ENCODE measurements at places on chromosomes 12 and 14.

DNA sequence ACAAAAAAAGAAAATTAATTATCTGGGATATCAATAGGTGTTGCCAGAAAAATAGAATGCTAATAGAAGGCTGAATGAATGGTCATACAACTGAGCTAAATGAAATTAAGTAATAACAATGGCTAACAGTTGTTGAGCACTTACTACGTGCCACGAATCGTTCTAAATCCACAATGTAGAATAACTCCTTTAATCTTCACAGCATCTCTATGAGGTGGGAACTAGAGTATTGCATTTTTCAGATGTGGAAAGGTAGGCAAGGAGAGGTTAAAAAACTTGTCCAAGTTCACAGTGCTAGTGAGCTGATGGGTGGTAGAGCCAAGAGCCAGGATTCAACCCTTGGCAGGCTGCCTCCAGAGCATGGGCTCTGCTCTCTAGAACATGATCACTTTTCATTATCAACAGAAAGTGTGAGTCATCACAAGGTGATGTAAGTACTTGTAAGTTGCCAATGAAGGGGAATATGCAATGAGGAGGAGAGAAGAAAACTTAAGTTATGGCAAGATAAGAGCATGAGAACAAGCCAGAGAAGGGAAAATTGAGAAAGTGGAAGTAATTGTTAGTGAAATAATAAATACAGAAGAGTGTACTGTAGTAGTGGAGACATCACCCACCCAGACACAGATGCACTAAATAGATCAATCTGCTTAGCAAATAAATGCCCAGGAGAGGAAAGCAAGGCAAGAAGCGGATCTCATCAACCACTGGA is 122.1 kb downstream of the PRKD1 start:
- no peak for DNase-seq

DNA sequence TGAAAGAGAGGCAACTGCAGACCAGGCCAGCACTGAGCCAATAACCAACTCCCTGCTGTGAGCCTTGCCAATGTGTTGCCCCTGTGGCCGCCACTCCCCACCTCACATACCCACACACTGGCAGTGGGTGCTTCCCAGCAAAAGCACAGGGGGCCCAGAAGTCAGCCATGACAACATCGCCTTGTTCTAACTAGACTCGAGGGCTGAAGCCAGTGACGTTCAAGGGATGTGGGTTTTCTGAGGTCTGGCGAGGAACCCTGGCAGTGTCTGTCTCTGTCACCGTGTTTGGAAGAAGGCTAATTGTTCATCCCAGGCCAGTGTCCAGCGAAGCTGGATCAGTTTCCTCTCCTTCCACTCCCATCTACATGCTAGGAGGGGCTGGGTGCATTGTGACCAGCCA is 311.8 kb upstream of the AMIGO2 start:
- no peak for DNase-seq

DNA sequence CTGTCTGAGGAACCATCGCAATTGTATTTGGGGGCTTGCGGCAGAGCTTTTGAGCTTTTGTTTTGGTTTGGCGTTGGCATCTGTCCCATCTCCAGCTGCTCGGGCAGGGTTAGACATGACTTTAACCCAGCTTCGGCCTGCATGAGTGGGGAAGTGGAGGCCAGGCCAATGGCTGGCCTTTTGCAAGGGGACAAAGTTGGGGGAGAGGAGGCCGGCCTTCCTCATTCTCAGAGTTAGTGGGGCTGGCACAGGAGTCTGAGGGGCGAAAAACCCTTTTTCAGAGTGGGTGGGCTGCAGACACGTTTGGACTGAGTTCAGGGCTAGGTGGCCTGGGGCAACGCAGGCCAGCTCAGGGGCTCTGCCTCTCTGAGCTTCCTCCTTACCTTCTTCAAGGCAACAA is 5.2 kb downstream of the KRT82 start:
- DNase-seq, result no peak

- no peak for DNase-seq
Observed at GRCh38 chr14:23177181-23177580, 6.3 kb downstream of the SLC7A8 start.

DNA sequence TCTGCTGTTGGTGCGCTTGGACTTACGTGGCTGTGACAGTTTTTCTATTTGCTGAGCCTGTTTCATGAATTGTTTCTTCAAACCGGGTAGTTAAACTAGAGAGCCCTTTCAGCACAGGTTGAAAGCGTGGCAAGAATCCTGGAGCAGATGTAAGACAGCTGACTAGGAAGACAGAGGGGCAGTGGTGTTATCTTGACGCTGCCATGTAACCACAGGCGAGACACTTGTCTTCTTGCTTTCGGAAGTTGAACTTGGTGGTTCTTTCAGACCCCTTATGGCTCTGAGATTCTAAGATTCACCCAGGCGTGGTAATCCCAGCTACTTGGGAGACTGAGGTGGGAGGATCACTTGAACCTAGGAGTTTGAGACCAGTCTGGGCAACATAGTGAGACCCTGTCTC is 4.3 kb downstream of the EMP1 start:
- DNase-seq, result no peak

GRCh38 chr12:64814432-64814831 is 10.0 kb upstream of the TBC1D30 start:
- DNase-seq, result no peak

- DNase-seq, result no peak
Observed at GRCh38 chr12:96260231-96260630, 66.1 kb downstream of the ELK3 start.

DNA sequence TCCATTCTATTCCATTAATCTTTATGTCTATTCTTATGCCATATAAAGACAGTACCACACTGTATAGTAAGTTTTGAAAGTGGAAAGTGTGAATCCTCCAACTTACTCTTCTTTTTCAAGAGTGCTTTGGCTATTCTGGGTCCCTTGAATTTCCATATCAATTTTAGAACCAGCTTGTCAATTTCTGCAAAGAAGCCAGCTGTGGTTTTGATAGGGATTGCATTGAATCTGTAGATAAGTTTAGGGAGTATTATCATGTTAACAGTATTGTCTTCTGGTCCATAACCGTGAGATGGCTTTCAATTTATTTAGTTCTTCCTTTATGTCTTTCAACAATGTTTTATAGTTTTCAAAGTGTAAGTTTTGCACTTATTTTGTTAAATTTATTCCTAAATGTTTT is 34.2 kb upstream of the GCH1 start:
- DNase-seq, result no peak

Data from activated CD4-positive, alpha-beta T cell treated with anti-CD3 and anti-CD28 coated beads, Interleukin-2, amount 50 U/mL, for 24 hours (primary cell).